Osteocyte (in vitro differentiated cells): ENCODE measurements at places on chromosomes 11 and 22. TPM values are rescaled to one million over a fixed set of nuclear protein-coding genes. Genes with fewer than 3 reads are reported as not detected.
A peak's percentile ranks its signal among the peaks of the same experiment; 100 is the strongest.

DNA sequence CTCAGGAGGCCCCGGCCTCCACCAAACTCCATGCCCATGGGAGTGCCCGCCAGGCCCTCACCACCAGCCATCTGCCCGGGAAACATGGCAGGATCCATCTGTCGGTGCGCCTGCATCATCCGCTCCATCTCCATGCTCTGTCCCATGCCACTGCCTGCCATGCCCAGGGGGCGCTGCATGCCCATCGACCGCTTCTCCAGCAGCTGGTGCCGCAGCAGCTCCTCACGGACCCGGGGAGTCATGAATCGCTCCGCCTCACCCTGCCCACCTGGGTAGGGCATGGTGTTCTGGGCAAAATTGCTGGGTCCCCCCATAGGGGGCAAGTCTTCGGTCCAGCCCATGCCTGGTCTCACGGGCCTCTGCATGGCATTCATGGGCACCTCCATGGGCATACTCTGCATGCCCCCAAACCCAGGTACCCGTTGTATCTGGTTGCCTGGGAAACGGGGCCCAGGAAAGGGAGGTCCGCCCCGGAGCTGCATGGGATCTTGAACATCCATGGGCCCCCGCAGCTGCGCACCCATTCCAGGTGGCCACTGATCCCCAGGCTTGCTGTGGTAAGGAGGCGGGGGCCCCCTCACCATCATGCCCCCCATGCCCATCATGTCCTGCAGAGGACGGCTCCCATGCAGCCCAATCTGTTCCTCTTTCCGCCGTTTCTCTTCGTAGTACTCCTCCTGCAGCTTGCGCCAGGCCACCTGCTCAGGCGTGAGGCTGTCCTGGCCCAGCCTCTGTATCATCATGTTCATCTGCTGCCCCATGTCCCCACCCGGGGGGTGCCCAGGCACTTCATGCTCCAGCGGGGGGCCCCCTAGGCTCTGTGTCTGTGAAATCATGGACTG, 18.0 kb downstream of the CXCR5 start:
- peaks cover 26% of the 10 kb centered on the region for H3K36me3 ChIP-seq
- peaks cover 11% of the 10 kb centered on the region for H3K4me1 ChIP-seq
- DNase-seq, result no peak
- H3K27ac ChIP-seq, result no peak overlapping the region
- H3K27me3 ChIP-seq, result no peaks in the 10 kb centered on the region

GRCh38 chr11:29713831-29714320, 303.0 kb downstream of the KCNA4 start:
- H3K36me3 ChIP-seq, result no peaks in the 10 kb centered on the region
- no peak overlapping the region for H3K27ac ChIP-seq
- H3K4me3 ChIP-seq, result no peak overlapping the region
- DNase-seq, result no peak
- no peaks in the 10 kb centered on the region for H3K27me3 ChIP-seq

DNA sequence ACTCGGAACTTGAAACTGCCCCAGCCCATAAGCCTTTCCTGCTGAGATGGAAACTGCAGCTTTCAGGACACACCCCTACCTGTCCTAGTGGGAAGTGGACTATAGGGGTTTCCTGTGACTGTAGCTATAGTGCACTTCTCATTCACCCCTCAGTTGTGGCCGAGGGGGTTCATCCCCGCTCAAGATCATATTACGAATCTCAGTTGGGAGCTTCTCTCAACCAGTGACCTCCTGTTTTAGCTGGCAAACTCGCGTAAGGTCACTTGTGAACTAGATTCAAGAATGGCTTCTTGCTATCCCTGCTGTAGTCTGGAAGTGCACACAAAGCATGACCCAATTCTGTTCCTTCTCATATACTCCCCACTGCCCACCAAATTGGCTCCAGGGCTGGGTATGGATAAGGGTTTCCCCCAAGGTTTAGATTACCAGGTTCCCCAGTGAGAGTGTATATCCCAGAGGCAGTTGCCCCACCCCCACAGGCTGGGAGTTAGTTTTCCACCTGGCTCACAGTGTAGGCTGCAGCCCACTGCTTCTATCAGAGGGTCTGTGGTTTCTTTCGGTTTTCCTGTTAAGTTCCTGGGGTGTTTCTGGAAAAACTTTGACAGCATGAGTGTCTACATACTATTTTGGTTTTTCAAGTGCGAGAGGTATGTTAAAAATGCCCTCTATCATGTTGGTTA, 812.9 kb downstream of the JRKL start:
- H3K27me3 ChIP-seq, result no peaks in the 10 kb centered on the region
- H3K36me3 ChIP-seq, result no peaks in the 10 kb centered on the region
- no peak for DNase-seq
- no peaks in the 10 kb centered on the region for H3K4me1 ChIP-seq
- no peak overlapping the region for H3K4me3 ChIP-seq
- H3K27ac ChIP-seq, result no peak overlapping the region

GRCh38 chr22:25025491-25026400, 73.2 kb downstream of the KIAA1671 start:
- DNase-seq, result no peak
- peaks cover 5% of the 10 kb centered on the region for H3K27me3 ChIP-seq
- peak overlapping the region; percentile 38 for H3K4me3 ChIP-seq
- peak overlapping the region; percentile 82 for H3K27ac ChIP-seq

- DNase-seq, result no peak
- H3K4me1 ChIP-seq, result peaks cover 20% of the 10 kb centered on the region
- no peaks in the 10 kb centered on the region for H3K27me3 ChIP-seq
- H3K27ac ChIP-seq, result peak overlapping the region; percentile 84
- H3K36me3 ChIP-seq, result no peaks in the 10 kb centered on the region
These were observed 332 bp upstream of the HMGXB4 start for GRCh38 chr22:35257002-35257320.

- no peaks in the 10 kb centered on the region for H3K36me3 ChIP-seq
- peaks cover 99% of the 10 kb centered on the region for H3K4me1 ChIP-seq
- peak overlapping the region; percentile 99 for H3K27ac ChIP-seq
- no peaks in the 10 kb centered on the region for H3K27me3 ChIP-seq
- DNase-seq, result no peak
These were observed 104.4 kb downstream of the ZBTB16 start for GRCh38 chr11:114163830-114164401.

DNA sequence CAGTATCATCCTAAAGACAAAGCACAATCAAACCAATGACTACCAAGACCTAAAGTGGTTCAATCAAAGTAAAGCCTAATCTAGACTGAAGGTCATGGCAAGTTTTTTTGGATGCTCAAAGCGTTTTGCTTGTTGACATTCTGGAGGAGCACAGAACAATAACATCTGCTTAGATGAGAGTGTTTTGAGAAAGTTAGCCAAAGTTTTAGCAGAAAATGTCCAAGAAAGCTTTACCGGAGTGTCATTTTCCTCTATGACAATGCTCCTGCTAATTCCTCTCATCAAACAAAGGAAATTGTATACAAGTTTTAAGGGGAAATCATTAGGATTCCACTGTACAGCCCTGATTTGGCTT, 256.9 kb upstream of the FAT3 start:
- peaks cover 12% of the 10 kb centered on the region for H3K27me3 ChIP-seq
- DNase-seq, result no peak
- H3K36me3 ChIP-seq, result no peaks in the 10 kb centered on the region
- no peak overlapping the region for H3K27ac ChIP-seq
- no peak overlapping the region for H3K4me3 ChIP-seq

- no peak overlapping the region for H3K4me3 ChIP-seq
- H3K36me3 ChIP-seq, result no peaks in the 10 kb centered on the region
- no peaks in the 10 kb centered on the region for H3K4me1 ChIP-seq
- no peaks in the 10 kb centered on the region for H3K27me3 ChIP-seq
- no peak for DNase-seq
- H3K27ac ChIP-seq, result no peak overlapping the region
These were observed 120.1 kb upstream of the OR9Q1 start for GRCh38 chr11:57903441-57904123.

GRCh38 chr11:95652002-95652472, 137.5 kb downstream of the FAM76B start:
- H3K36me3 ChIP-seq, result no peaks in the 10 kb centered on the region
- no peak overlapping the region for H3K4me3 ChIP-seq
- H3K4me1 ChIP-seq, result peaks cover 22% of the 10 kb centered on the region
- peaks cover 4% of the 10 kb centered on the region for H3K27me3 ChIP-seq
- no peak overlapping the region for H3K27ac ChIP-seq
- no peak for DNase-seq

GRCh38 chr11:123082977-123083376, 21.0 kb upstream of the HSPA8 start:
- H3K36me3 ChIP-seq, result peaks cover 15% of the 10 kb centered on the region
- H3K4me3 ChIP-seq, result no peak overlapping the region
- H3K27ac ChIP-seq, result peak overlapping the region; percentile 95
- no peaks in the 10 kb centered on the region for H3K27me3 ChIP-seq

The NFAM1 gene
- total RNA-seq, result not detected in 2 replicates

DNA sequence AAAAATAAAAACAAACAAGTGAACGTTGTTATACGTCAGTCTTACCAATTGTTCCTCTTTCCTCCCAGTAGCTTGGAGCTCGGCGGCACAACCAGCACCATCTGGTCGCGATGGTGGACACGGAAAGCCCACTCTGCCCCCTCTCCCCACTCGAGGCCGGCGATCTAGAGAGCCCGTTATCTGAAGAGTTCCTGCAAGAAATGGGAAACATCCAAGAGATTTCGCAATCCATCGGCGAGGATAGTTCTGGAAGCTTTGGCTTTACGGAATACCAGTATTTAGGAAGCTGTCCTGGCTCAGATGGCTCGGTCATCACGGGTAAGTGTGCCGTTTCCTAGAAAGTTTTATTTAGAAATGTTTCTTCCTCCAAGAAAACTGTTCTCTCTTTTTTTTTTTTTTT, 47.9 kb downstream of the PPARA start:
- DNase-seq, result no peak
- H3K36me3 ChIP-seq, result peaks cover 15% of the 10 kb centered on the region
- H3K27me3 ChIP-seq, result no peaks in the 10 kb centered on the region
- H3K4me1 ChIP-seq, result no peaks in the 10 kb centered on the region
- H3K4me3 ChIP-seq, result no peak overlapping the region

DNA sequence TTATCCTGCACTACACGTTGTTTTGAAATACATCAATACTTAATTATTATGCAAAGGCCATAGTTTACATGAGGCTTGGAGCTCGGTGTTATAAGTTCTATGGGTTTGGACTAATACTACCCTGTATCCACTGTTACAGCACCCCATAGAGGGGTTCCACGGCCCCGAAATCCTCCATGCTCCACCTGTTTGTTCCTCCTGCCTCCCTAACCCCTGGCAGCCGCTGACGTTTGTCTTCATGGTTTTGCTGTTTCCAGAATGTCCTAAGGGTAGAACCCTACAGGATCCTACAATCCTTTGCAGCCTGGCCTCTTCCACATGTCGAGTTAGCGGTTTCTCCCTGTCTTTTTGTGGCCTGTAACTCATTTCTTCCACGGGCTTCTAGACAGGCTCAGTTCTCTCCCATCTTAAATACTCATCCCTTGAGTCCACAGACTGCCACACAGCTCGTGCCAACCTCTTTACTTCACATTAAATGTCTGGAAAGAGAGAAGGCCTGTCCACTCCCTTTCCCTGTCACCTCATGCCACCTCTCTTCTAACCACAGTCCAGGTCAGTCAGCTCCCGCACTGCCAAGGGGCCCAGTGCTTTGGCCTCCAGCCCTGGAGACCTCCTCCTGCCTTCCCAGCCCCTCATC, 42.4 kb upstream of the TH start:
- peaks cover 45% of the 10 kb centered on the region for H3K27me3 ChIP-seq
- no peaks in the 10 kb centered on the region for H3K36me3 ChIP-seq
- H3K4me3 ChIP-seq, result no peak overlapping the region
- H3K4me1 ChIP-seq, result peaks cover 14% of the 10 kb centered on the region

GRCh38 chr11:20126724-20127123, 33.6 kb downstream of the DBX1 start:
- DNase-seq, result no peak
- no peaks in the 10 kb centered on the region for H3K36me3 ChIP-seq
- H3K4me3 ChIP-seq, result no peak overlapping the region

DNA sequence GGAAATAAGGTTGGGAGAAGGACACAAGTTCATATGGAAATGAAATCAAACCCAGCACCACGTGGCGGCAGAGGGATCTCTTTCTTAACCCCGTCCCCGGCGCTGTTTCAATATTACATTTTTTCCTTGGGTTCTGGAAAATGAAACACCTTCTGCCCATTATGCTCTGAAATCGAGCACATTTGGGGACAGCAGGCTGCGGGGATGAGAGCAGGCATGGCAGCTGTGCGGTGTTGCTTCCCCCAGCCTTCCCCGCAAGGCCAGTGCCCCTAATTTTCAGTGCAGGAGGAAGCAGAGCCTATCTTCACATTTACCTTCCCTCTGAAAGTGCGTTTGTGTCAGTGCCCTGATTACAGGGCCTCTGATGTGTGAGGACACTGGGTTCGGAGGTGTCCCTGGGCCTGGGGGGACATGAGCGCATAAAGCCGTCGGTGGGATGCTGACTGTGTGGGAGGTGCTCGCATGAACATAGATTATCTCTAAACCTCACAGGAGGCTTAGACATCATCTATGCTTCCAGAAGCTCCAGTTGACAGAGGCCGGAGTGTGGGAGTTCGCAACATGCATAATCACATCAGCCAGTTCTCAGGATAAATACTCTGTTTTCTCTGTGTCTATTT, 921.3 kb downstream of the BRD1 start:
- H3K4me3 ChIP-seq, result no peak overlapping the region
- peaks cover 17% of the 10 kb centered on the region for H3K27me3 ChIP-seq
- no peak overlapping the region for H3K27ac ChIP-seq
- H3K36me3 ChIP-seq, result no peaks in the 10 kb centered on the region
